ENCODE measurements at places on chromosomes 12 and 14.

DNA sequence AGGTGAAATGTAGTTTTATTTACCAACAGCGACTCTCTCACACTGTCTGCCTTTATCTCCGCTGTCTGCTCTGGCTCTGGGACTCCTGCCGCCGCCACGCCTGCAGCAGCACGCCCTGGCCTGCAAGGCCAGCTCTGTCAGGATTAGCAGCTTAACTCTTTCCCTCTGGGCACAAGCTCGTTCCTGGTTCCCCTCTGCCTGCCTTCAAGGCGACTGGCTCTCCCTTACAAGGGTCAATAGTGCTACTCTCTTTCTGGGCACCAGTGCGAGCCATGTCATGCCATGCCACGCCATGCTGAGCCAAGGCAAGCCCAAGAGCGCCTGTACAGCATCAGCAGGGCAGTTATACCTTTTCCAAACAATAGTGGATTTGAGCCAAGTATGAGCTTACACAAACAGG is 3.6 kb upstream of the CLEC2B start:
- DNase-seq = no peak

DNA sequence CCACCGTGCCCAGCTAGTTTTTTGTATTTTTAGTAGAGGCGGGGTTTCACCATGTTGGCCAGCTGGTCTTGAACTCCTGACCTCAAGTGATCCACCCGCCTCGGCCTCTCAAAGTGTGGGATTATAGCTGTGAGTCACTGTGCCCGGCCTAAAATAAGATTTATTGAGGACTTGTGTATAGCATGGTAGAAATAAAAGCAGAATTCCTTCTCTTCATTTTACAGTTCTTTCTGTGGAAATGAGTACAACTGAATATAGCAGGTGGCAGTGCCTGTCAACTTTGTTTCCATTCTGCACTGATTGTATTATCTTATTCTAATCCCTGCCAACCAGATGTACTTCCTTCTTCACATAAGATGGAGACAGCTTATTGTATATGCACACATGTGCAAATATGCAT is 41.0 kb downstream of the DIP2B start:
- no peak for DNase-seq

- no peak for DNase-seq
Observed at GRCh38 chr12:93178154-93178878, 199.4 kb upstream of the NUDT4 start.

DNA sequence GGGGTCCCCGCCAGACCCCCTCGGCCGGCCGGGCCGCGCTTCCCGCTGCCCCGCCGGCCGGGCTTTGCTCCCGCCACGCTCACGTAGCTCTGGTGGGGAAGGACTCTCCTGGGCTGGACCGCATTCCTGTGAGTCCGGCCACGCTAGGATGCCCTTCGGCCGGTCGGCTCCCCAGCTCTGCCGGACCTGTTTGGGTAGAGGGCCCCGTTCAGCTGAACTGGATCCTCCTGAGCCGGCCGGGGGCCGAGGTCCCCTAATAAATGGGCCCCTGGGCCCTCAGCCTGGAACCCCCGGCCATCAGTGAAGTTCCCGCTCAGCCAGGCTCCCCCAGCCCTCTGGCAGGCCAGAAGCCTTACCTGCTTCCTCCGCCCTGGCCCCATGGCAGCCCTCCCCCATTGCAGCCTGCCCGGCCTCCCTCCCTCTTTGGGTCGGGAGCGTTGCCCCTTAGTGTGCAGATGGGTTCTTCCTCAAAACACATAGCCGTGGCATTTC is 593 bp downstream of the UNC119B start:
- peak; percentile 60 for DNase-seq
